Stimulated activated CD8-positive, alpha-beta memory T cell treated with anti-CD3 and anti-CD28 coated beads, Interleukin-7, amount 100 ng/mL, for 48 hours (primary cell): ENCODE measurements at places on chromosomes 5 and 9.

- no peak for DNase-seq
Measured at GRCh38 chr9:70532716-70533115, 118.3 kb upstream of the KLF9 start.

DNA sequence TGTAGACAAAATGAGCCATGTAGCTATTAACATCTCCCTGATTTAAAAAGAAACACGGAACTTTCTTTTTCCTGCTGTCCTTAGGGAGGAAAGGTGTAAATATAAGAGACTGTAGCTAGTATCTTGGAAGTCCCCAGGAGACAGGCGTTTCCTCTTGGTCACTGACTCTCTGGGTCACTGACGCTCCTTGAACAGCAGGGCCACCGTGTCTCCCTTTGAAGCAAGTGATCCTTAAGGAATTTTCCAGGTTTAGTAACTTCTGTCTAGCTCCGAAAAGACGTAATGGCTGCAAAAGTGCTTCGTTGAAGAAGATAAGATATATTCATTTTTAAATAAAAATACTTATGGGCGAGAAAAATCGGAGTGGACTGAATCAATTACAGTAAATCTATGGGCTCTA is 745 bp upstream of the CLTA start:
- DNase-seq = no peak

DNA sequence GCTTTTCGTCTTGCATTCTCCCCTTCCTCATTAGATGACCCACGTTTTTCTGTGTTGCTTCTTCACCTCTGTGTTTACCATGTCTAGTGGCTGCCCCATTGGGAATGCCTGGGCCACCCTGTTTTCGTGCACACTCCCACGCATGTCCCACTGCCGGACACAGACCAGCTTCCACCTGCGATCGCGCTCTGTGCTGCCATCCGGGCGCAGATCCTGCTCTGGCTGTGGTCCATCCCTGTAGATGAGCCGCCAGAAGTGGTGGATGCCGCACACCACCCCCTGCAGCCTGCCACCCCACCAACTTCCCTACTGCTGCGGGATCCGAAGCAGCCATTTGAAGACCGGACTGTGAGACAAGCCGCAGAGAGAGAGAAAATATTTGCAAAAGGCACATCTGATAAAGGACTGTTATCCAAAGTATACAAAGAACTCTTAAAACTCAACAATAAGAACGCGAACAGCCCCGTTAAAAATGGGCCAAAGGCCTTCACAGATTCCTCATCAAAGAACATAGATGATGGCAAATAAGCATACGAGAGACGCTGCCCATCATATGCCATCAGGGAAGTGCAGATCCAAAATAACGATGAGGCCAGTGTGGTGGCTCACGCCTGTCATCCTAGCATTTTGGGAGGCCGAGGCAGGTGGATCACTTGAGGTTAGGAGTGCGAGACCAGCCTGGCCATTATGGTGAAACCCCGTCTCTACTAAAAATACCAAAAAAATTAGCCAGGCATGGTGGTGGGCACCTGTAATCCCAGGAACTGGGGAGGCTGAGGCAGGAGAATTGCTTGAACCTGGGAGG is 163.7 kb downstream of the COL23A1 start:
- DNase-seq = no peak

DNA sequence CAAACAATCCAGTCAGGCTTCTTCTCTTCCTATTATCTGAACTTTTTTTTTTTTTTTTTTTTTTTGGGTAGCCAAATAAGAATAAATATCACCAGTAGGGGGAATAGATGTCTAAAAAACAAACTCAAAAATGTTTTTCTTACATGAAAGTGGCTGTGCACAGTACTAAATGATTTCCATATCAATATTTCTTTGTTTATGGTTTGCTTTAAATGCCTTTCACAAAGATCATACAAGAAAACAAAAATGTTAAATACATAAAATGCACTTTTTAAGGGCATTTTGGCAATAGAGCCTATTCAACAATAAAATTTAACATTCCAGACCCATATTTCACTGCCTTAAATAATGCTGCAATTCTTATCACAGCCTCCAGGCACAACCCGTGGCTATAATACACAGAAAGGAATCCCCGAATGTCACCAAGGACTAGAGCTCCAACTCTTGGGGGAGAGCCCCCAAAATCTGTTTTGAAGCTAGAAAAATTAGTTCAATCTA is 91.1 kb upstream of the TBCA start:
- DNase-seq = no peak

GRCh38 chr9:134895567-134895907 is 14.9 kb downstream of the FCN2 start:
- no peak for DNase-seq

GRCh38 chr5:54547711-54548250 is 30.2 kb downstream of the SNX18 start:
- no peak for DNase-seq

DNA sequence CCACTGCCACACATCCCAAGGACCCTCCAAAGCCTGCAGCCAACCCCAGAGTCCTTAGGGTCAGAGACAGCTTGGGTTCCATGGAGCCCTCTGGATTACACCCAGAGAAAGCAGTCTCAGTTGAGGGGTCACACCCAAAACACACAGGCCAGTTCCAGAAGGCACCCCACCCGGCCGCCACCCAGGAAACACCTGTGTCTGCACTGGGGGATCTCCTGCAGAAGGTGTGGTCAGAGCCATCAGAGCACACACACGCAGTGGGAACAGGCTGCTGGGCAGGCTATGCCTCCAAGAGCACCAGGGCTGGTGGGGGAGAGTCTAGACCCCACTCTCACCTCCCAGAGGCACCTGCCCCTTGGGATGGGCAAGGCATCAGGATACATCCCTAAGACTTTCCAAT is 27.3 kb downstream of the NIPAL4 start:
- no peak for DNase-seq

DNA sequence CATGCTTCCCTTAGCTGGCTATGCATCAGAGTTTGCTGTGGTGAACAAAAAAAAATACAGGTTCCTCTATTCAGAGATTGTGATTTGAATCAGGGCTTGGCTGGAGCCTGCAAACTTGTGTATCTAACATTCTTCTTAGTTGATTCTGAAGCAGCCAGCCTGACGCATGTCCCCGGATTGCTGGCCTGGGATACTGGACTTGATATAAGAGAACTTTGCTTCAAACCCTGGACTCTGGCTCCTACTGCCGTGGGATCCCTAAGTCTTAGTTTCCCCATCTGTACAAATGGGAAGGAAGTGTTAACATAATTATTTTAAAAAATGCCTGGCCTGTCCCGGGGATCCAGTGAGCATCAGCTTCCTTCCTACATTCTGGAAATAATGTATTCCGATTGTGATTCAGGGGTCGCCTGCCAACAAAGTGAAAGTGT is 292.8 kb downstream of the ARHGEF28 start:
- DNase-seq = no peak

DNA sequence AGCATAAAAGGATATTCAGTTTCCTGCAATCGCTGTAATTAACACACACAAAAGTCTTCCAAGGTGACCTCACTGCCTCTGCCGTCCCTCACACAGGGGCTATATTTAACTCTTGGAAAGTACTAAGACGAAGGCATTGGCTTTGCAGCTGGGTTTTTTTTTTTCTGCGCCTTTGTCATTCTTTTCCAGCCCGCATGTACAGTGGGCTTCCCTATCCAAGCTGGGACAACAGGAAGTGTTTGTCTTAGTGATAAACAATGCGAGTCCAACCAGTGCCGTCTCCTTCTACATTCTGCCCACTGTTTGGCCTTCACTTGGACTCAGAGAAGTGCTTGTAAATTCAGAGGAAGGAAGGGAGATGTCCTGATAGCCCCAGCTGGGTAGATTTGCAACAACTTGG is 17.6 kb downstream of the AFAP1L1 start:
- DNase-seq = no peak

- no peak for DNase-seq
Measured at GRCh38 chr5:136132087-136132486, 558 bp upstream of the SMAD5 start.

DNA sequence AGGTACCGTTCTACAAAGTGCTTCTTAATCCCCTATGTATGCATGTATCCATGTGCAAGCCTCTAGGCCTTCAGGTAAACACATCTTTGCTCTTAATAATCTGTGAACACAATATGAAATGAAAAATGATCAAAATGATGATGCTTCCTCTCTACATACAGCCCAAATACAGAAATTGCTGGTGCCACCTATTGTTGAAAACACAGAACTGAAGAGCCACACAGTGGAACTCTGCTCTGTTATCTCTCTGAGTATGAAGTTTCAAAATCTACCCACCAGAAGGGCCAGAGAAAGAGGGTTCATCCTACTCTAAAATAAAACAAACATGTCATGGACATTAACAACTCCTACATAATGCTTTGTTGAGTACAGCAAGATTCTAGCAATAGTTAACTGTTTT is 71.3 kb downstream of the GLIS3 start:
- no peak for DNase-seq

DNA sequence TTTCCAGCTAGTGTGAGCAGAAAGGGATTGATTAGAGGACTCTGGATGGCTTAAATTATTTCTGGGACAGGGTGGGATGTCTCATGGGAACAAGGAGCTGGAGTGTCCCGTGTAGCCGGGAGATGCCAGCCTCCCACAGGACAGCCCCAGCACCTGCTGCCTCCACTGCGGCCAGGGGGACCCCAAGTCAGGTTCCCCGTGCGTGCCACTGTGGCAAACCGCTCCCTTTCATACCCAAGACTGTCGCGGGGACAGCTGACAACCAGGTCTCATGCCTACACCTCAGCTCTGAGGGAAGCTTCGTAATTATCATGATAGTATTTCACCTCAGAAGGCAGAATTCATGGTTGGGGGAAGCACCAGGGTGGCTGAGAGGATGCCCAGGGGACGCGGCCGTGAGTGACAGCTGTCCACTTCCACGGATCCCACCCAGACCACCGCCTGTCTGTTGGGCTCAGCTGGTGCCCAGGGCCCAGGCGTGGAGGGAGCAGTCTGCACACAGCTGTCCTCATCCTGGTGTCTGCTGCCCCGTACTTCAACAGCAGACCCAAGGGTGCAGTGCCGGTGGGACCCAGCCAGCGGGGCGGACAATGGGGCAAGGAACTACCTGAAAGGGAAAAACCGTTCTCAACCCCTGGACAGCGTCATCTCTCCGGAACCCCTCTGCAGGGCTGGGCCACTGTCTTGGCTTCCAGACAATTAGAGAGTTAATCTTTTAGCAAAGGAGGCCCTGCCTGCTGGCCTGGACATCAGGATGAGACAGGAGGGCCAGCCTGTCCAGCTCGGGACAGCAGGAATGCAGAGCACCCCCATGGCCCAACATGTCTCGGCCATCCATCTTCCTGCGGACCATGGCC is 166.9 kb downstream of the OLFM1 start:
- no peak for DNase-seq

GRCh38 chr5:112880219-112880964 is 19.3 kb downstream of the SRP19 start:
- DNase-seq = no peak

DNA sequence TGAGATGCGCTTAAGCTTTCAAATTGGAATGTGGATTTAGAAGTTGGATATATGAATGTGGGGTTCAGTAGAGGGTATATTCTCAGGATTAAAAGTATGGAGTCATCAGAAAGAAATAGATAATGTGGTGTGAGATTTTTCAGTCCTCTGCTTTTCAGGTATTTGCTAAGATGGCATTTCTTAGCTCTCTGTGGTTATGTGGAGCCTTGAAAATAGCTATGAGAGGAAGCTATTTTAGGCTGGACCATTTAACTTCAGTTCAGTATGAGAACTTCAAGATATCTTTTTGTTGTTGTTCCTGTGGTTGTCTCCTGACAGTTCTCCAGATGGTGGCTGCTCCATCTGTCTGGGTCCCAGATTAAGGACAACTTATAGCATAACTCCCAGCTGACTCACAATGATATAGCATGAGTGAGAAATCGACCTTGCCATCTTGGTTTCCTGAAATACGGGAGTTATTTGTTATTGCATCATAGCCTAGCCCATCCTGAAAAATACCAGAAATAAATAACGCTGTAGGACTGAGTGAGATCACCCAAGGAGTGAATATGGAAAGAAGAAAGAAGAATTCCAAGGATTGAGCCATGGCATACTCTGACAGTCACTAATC is 461.5 kb downstream of the ANXA1 start:
- DNase-seq = no peak

DNA sequence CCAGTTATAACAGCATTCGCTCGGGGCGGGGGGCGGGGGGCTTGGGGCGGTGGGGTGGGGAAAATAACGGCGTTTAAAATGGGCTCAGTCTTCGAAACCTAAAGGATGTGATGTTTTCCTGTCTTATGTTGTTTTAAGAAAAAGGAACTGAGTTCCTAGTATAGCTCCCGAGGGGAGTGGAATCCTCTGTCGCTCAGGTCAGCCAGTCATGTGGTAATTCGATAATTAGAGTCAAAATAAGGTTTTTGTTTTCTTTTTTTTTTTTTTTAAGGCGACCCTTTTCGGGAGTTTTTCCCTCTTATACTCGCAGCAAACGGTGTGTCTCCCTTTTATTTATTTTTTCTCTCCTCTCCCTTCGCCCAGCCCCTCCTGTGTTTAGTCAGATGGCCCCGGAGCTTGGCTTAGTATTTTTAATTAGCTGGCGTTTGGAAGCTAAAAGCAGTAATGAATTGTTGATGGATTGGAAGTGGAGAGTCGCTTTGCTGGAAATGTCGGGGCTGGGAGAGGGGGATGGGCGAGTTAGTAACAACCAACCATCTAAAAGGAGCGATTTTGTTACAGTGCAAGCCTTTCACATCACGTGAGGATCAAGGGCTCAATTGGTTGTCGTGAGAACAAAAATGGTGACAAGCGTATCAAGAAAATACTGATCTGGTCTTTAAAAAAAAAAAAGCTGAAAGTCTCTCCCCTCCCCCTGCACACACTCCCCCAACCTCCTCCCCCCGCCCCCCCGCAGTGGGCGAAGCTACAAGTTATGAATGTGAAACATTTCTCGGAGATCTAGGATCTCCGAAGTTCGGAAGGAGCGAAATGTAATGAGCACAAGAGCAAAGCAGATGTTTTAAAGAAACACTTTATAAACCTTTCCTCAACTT is 714 bp upstream of the ZNF608 start:
- DNase-seq = no peak

DNA sequence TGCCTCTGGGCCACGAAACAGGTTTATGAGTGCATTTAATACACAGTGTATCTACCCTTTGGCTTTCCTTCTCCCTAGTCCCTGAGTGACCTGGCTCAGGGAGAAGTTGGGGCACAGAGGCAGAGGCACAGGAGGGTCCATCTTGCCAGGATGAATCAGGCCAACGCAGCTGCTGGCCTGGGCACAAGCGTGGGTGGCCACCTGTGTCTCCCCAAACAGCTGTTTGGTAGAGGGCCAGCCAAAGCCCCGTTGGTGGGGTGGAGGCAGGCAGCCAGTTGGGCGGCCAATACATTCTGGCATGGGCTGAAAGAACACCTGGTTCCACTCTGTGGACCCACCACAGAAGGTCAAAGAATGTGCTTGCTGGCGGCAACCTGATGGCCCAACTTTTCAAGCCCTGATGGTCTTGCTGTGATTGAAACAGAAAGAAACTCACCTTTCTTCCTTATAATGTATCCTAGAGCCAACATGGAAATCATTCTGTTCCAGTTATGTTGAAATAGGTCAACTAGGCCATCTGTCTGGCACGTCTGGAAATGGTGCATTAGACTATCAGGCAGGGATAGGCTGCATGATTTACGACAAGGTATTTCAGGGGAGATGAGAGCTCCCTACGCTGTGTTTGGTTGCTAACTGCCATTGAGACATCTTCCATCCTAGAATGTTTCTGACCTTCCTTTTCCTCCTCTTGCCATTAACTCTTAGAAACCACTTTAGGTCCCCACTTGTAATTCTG is 337.4 kb downstream of the ADAMTS6 start:
- DNase-seq = no peak
